ENCODE measurements at places on chromosomes 7 and 10. TPM values are rescaled to one million over a fixed set of nuclear protein-coding genes. Genes with fewer than 3 reads are reported as not detected.

SPRN gene
- not detected for total RNA-seq

ATXN7L1 gene
- total RNA-seq: 16.3 TPM

TMEM184A gene
- total RNA-seq: 0.19 TPM

DNA sequence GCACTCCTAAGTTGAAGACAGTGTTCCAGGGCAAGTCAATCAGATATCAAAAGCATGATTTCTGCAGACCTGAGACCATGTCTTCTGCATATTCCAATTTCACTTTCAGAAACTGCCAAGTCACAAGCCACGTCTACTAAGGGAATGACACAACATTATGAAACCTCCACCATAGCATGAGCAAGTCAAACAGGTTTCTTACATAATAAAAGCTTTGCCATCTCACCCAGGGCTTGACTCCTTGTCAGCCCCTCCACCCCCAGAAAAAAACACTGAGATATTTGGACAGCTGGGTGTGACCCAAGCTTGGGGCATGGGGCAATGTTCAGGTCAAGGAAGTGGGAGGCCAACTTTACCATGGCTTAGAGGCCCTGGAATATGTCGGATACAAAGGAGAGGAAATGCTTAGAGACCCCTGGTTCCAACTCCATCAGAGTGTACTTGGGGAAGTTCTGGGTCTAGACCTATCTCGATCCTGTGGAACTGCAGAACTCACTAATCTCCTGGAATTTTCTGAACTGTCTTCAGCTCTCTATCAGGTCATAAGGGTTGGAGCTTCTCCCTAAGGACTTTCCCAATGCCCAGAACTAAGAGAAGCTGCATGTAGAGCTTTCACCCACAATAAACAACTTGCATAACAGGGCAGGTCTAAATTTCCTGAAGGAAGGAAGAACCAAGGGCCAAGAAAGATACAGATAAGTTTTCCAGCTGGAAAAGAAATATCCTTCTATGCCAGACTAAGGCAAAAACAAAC is 80.6 kb upstream of the NAMPT start:
- DNase-seq: no peak

DNA sequence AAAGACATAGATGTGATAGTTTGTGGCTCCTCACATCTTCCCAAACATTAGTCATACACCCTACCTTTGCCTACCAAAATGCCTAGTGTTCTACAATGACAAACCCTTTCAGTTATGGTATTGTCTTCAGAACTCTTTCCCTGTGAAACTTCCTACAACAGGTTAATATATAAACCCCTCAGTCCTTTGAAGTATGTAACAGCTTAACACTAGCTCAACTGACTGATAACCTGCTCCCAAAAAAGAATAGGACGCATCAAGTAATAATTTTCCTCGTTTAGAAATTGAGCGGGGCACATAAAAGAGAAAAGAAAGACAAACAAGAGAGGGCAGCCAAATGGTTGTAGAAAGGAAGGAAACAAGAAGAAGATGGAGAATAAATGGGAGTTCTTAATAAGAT is 49.9 kb upstream of the RNF148 start:
- DNase-seq: no peak

- peak; percentile 62 for DNase-seq
Observed at GRCh38 chr7:36208997-36209813, 56.2 kb downstream of the EEPD1 start.

- DNase-seq: peak; percentile 55
Observed at GRCh38 chr7:123537026-123537642, 2.7 kb upstream of the IQUB start.

DNA sequence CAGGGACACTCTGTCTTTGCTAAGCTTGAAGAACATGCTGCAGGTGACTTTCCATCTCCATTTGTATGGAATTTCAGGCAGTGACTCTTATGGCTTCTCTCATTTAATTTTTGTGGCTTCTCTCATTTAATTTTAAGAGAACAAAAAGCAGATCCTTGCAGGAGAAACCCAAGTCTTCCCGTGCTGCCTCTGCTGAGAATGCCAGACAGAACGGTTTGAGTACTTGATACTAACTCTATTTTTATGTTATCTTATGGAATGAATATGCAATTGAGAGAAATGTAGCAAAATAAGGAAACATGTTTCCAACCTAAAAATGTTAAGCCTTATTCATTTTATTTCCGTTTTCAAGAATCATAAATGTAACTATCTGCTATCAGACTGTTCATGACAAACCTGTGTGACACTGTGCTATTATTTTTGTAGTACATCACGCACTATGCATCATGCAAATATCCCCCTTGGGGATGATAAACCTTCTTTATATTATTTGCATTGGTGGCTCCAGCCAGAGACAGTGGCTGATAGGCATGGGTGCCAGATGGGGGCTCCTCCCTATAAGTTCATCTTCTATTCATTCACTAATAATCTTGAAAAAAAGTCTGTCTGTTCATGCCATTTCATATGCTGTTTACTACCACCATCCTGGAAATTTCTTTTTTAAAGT is 6.9 kb upstream of the RAPGEF5 start:
- no peak for DNase-seq

- no peak for DNase-seq
Observed at GRCh38 chr7:50790381-50790780, 7.7 kb upstream of the GRB10 start.

GRCh38 chr10:97687785-97688781 is 1.0 kb upstream of the AVPI1 start:
- DNase-seq: peak; percentile 94

GRCh38 chr7:71868797-71869196 is 543.3 kb downstream of the CALN1 start:
- DNase-seq: peak; percentile 56

- no peak for DNase-seq
Observed at GRCh38 chr7:40945788-40946187, 757.1 kb downstream of the INHBA start.

DNA sequence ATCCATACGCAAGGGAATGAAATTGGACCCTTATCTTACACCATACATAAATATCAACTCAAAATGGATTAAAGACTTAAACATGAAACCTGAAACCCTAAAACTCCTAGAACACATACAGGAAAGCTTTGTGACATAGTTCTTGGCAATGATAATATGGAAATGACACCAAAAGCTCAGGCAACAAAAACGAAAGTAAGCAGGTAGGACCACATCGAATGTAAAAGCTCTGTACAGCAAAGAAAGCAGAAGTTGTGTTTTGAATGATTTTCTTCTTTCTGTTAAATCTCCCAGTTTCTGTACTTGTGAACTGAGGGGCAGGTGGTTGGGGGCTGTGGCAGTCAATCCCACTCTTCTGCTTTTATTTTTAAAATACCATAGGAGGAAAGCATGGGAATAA is 368.4 kb upstream of the PODXL start:
- DNase-seq: no peak

DNA sequence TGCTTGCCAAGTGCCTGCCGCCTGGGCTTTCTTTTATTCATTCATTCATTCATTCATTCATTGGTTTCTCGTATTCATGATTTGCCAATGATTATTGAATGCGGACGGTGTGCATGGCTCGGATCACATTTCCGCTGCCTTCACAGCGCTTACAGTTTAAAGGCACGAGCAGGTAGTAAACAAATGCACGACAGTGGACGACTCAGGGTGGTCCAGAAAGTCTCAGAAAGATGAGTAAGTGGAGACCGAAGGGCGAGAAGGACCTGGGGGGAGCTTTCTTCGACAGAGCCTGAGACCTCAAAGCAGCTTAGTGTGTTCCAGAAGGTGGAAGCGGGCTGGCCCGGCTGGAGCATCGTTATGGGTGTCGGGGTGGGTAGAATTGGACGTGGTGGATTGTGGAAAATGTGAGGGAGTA is 506 bp downstream of the MCM10 start:
- no peak for DNase-seq

- DNase-seq: no peak
Observed at GRCh38 chr10:27526242-27526641, 22.1 kb downstream of the RAB18 start.

DNA sequence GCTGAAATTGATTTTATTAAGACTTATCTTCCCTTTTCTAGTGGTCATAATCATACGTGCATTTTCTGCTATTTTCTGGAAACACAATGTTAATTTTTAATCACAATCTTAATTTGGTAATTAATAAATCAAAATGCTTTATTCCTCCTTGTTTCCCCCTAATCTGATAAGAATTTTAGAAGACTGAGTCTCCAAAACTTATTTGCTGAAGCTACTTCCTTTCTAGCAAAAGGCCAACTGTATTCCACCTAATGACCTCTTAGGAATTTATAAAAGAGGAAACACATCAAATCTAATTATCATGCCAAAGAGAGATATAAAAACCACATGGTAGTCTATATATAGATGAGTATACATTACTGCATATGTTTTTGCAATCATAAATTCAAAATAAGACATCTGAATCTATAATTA is 140.6 kb downstream of the GNAI1 start:
- DNase-seq: peak; percentile 64

DNA sequence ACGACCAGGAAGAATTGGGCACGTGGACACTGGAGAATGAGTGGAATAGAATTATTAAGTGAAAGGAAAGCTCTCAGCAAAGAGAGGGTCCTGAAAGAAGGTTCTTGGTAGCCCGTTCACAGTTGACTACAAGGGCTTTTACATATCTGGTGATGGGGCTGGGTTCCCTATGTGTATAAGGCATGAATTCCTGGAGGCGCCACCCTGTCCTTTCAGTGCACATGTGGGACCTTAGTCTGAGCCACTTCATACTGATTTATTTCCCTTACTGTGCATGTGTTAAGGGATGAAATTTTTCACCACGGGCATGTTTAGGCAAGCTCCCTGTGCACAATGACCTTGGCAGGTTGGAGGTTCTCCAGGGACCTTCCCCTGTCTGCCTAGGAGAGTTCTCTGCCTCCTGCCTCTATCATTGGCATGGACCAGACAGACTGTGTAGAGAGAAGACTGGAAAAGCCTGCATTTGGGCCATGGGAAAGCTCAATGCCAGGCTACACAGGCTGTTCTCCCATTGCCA is 145.9 kb upstream of the ITGB1 start:
- no peak for DNase-seq

GRCh38 chr10:60810437-60811182 is 32.3 kb downstream of the CDK1 start:
- peak; percentile 67 for DNase-seq

GRCh38 chr10:18664841-18665478 is 5.7 kb downstream of the ARL5B start:
- no peak for DNase-seq

DNA sequence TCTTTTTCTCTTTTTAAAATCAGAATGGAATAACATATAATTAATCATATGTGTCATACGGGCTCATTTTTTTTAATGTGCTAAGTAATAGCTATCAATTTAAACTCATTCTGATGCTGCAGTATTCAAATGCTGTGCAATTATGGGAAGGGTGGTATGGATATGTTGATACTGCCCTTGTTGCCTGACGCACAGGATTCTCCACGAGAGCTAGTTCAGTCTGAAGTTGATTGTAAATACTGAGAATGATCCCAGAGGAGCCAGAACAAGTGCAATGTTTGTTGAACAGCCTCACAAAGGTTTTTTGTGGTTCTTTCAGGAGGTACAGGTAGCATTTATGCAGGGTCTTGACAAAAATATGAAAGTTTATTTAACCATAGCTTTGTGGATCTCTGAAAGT is 13.4 kb downstream of the NPY start:
- no peak for DNase-seq

All from SK-MEL-5 (cell line).